NCI-H2081 treated with DMSO at 0.1 percent for 48 hours (cell line): ENCODE measurements at places on chromosomes 6 and 20.

DNA sequence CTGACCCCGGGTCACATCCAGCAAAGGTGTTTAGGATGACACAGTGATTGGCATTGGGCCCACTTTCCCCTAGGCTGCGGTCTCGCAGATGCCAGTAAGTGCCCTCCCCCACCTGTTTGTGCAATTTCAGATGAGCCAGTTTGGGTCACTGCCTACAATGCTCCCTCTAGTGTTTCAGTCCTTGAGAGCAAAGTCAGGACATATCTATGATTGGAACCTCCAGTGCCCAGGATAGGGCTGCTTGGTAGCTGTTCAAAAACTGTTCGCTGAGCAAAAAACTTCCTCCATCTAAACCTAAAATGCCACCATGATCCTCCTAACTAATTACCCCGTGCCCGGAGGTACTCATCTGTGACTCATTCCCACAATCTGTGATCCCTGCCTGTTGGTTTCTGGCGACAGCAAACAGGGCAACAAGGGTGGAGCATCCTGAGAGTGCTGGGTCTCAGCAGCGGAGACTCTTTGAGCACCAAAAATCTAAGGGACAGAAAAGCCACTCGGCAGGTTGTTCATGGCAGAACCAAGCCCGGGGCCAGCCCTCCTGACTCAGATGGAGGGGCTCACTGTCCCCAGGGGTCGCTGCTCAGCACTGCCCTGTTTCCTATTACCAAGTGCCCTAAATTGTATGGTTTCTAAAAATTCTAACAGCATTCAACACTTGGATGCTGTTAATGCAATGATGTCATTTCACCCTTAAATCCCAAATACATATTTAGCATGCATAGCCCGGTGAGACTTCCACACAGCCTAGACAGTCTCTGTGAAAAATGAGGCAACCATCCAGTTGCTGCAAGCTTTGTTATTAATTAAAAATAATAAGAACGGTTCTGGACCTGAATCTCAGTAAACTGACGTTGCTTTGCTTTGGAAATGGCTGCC, 5.0 kb downstream of the VSX1 start:
- no peak for DNase-seq

DNA sequence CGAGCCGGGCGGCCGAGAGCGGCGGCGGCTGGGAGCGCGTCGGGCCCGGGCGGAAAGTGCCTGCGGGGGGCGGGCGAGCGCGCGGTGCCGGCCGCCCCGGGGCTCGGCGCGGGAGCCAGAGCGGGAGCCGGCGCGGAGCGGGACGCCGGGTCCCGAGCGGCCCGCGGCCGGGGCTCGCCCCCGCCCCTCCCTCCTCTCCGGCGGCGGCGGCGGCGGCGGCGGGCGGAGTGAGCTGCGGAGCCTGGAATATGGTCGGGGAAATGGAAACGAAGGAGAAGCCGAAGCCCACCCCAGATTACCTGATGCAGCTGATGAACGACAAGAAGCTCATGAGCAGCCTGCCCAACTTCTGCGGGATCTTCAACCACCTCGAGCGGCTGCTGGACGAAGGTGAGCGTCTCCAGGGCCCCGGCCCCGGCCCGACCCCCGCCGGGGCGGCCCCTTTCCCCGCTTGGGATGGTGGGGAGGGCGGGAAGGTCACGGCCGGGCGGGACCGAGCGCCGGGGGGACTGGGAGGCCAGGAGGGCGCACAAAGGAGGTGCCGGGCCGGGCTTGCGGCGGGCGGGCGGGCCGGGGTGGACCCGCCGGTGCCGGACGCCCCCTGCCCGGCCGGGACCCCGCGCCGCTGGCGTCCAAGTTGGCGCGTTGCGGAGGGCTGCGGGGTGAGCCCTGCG, 565 bp downstream of the QKI start:
- no peak for DNase-seq

DNA sequence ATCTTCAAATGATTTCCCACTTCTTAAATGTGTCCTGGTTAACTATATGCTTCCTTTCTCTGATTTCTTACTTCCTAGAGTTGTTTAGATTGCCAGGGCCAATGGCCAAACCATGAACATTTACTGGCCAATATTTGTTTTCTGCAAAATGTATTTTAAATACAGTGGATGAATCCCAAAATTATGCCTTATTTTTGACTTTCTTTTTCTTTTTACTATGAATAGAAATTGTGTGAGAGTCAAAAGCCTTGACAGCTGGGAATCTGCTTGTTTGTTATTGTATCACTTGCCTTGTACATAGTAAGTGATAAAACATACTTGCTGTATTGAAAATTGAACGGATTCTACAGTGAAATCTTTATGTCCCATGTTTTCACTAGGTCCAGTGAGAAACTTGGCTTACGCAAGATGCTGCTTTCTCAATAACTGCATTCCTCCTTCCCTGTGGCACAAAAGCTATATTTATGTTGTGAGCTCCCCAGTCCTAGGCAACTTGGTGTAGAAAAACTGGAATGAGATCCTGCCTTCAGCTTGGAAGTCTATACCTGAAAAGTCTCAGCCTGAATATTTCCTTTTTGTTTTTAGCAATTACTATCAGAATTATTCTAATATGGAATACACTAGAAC, 295.2 kb downstream of the EPHA7 start:
- DNase-seq: no peak

DNA sequence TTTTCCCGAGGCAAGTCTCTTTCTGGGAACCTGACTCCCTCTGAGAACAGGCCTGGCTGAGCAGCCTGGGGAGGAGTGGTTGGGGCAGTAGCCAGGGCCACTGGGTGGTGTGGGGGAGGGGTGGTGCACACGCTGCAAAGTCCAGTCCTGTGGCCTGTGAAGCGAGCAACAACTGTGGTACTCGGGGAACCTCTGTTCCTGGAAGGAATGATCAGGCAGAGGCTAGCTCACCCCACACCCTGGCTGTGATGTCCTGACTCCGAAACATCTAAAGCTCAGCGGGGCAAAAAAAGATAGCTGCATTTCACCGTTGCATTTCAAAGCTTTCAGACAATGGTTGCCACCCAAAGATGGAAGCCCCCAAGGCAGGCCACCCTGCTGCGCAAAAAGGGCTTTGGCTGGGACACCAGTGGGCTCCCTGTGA, 25.5 kb downstream of the PCK1 start:
- DNase-seq: no peak

DNA sequence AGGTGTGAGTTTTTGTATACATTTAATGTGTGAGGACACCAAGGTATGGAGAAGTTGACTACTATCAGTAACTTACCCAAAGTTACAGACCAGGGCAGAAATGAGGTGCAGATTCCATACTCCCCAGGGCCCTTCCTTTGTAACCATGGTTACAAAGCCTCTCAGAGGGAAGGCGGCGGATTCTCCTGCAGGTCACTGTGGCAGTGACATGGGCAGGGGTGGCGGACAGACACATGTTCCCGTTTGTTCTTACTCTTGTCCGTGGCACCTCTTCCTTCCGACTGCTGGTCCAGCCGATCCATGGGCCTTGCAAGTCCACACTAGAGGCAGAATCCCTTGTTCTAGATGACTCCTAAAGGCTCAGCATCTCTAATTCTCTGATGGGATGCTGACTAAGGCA, 43.0 kb downstream of the PDYN start:
- no peak for DNase-seq

GRCh38 chr6:63806573-63806913, 170.9 kb downstream of the PHF3 start:
- DNase-seq: no peak

DNA sequence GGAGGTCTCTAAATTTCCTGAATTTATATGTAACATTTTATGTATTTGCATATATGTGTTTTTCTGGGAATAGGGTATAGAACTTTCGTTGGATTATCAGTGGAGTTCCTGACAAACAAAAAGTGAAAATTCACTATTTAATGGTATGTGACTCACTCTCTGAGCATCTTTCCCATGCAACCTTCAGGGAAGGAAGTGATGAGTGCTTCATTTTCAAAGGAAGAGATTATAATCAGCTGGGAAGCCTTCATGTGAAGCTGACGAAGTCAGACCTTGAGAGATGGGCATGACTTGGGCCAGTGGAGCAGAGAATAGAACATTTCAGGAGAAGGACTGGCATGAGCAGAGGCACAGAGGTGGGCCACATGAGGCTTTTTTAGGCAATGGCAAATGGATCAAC, 72.7 kb downstream of the FAXC start:
- DNase-seq: no peak

- DNase-seq: no peak
Measured at GRCh38 chr6:151181706-151182363, 57.9 kb upstream of the AKAP12 start.

GRCh38 chr6:20538907-20539306, 4.7 kb downstream of the CDKAL1 start:
- no peak for DNase-seq

DNA sequence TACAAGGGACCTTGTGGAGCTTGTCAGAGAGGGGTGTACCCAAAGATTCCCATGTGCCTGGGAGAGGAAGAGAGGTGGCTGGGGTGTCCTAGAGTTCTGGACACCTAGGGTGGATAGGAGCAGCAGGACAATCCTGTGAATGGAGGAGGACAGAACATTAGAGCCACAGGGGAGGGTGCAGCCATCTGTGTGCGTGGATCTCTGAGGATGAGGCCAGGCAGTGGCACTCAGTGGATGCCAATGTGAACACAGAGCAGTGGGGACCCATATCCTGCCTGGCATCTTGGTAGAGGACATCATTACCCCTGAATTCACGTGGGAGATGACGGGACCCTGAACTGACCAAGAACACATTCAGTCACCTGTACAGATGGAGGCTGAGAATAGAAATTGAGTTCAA, 205.3 kb downstream of the CD83 start:
- no peak for DNase-seq

DNA sequence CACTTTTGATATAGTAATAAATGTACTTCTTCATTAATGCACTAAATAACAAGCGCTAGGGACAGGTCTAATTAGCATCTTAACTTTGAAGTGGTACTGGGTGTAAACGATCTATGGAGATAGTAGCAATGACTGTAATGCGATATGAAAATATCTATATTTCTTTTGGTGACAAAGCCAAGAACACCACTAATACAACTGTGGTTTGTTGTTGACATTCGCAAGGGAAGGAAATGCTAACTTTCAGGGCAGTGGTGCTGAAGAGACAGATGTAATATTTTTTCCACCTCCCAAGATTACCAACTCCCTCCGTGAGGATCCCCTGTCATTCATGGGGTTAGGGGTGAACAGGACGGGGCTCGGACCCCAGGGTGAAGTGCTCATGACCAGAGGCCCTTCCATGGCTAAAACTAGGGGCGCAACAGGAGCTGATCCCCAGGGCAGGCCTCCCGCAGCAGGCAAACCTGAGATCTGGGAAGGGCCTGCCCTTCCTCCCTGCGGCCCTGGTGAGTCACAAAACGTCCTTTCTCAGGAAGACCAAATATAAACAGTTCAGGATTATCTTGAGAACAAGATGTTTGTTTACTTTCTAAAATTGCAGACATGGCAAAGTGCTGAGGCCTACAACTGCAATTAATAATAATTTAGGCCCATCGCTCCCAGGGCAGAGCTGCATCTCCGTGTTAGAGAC, 65.0 kb upstream of the TOX2 start:
- no peak for DNase-seq

- DNase-seq: no peak
Measured at GRCh38 chr6:165487950-165488349, 175.1 kb downstream of the PDE10A start.

- DNase-seq: no peak
Measured at GRCh38 chr6:27667016-27667656, 194.2 kb upstream of the ZNF184 start.

- no peak for DNase-seq
Measured at GRCh38 chr20:37274851-37275524, 13.4 kb upstream of the GHRH start.

DNA sequence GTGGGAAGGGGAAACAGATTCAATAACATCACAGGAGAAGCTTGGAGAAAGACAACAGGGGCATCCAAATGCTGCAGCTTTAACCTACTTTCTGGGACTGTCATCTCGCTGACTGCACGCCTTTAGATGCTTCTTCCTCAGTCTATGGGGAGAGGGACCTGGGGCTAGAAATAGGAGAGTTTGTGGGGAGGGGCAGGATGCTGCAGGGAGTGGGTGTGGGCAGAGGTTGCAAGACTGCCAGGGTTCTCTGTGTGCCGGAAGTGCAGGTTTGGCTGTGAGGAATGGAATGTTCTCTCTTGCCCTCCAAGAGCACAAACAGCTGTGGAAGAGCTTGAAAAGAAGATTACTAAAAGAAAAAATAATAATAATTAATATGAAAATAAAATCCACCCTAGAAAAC, 93.2 kb downstream of the FOXO3 start:
- no peak for DNase-seq

- no peak for DNase-seq
Measured at GRCh38 chr6:130116273-130116672, 97.9 kb downstream of the L3MBTL3 start.

DNA sequence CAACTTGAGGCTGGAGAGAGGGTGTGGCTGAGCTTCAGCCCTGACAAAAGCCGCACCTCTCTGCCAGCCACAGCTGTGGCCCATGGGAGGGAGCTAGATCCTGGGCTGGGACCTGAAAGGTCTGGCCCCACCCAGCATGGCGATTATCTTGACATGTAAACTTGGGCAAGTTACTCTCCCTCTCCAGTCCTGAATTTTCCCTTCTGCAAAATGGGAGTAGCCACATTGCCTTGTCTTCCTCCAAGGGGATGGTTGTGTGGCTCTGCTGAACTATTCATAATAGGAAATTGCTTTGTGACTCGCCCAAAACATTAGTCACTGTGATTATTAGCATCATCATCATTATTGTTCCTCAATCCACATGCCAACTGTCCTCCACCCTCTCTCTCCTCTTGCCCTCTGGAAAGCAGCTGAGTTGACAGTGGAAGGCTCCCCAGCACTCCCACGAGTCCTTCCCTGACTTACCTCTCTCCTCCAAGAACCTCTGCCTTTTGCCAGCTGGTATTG, 23.0 kb upstream of the RBPJL start:
- no peak for DNase-seq

GRCh38 chr6:37239526-37239925, 18.0 kb upstream of the TBC1D22B start:
- no peak for DNase-seq

- DNase-seq: no peak
Measured at GRCh38 chr6:37618916-37619590, 78.6 kb downstream of the MDGA1 start.

DNA sequence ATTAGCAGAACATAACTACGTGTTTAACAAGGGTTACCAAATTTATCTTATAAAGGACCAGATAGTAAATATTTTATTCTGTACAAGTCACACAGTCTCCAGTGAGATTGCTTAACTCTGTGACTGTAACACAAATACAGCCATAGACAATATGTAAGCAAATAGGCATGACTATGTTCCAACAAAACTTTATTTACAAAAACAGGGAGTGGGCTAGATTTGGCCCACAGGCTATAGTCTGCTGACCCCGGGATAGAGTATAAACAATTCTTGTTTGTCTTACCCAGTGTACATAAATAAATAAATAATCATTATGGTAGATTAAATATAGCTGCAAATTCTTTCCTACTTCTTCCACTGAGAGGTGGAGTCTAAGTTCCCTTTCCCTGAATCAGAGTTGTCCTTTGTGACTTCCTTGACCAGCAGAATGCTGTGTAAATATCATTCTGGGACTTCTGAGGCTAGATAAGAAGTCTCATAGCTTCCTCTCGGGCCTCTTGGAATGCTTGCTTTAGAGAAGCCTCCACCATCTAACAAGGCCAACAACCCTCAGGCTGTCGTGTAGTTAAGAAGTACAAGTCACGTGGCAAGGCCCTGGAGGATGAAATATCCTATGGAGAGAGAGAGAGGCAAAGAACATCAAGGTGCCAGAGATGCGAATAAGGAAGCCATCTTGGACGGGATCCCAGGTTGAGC, 59.1 kb upstream of the TMEM244 start:
- DNase-seq: no peak

- no peak for DNase-seq
Measured at GRCh38 chr6:138499303-138500018, at the start of gene NHSL1. Gene NHSL1, minus strand, starts transcription at chr6:138499494. Its CDS starts 204 bp downstream, at chr6:138499290.
